SK-N-DZ (cell line): ENCODE measurements at places on chromosomes 1 and 21.

DNA sequence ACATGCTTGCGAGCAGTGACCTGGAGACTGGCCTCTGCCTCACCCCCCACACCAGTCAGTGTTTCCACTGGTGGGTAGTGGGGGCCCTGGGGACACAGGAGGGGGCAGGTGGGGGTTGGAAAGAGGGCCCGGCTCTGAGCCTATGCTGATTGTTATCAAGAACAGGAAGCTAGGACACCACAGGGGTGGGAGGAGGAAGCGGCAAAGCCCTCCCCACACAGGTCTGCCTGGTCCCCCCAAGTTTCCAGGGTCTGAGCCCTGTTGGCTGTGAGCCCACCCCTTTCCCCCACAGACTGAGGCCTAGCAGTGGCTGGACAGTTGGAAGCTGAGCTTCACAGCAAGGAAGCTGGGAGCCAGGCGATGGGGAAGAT lies 1.6 kb upstream of the PTPN7 start:
- no peak for DNase-seq

GRCh38 chr1:15212216-15212953 lies 34.6 kb upstream of the FHAD1 start:
- no peak for DNase-seq

GRCh38 chr1:231000201-231000600 lies 21.3 kb downstream of the ARV1 start:
- DNase-seq = no peak

DNA sequence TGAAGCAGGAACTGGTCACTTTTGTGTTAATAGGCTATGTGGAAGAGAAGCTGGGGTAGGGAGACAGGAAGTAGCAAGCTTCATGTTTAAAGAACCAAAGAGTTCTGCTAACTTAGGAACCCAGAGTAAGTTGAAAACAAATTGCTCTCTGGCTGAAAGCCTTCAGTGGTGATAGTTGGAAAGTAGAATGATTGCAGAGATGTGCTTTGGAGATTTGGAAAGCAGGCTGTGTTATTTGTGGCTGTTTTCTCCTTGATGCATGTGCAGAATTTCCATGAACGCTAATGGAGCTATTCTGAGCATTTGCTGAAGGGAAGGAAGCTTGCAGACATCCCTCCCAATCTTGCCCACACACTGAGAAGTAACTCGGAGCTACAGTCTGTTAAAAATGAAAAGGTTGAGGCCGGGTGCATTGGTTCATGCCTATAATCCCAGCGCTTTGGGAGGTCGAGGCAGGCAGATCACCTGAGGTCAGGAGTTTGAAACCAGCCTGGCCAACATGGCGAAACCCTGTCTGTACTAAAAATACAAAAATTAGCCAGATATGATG lies 45.7 kb downstream of the TCEANC2 start:
- DNase-seq = no peak

DNA sequence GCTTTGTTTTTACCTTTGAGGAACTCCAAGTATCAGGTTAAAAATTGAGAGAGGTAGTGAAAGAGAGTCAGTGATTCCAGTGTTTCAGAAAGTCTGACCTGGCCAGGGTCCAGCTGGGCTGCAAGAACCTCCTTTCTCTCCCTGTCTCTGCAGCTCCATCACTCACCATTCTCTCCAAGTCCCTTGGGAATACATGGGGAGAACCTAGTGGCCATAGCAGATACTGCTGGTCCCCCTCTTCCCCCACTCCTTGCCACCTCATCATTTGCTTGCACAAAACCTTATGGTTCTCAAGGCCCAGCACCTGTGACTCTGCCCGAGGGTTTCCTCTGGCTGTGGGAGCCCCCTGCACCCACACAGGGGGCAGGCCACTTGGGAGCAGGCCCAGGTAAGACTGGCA lies 279.5 kb downstream of the KIF26B start:
- no peak for DNase-seq

DNA sequence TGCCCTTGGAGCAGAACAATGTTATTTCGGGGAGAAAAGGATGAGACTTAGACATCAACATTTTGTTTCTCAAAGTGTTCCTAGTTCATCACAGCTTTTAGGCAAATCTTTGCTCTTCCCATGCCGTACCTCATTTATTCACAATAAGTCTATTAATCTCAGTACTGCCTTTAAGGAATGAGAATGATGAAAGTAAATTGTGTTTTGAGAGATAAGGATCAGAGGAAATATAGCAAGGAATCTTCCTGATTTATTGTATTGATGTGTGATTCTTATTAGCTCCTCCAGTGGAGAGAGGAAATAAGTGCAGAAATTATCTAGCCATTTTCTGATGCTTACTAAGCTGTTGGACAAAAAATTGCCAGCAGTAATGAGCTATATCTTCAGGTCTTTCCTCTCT lies 2.0 kb downstream of the POLR3C start:
- DNase-seq = no peak

DNA sequence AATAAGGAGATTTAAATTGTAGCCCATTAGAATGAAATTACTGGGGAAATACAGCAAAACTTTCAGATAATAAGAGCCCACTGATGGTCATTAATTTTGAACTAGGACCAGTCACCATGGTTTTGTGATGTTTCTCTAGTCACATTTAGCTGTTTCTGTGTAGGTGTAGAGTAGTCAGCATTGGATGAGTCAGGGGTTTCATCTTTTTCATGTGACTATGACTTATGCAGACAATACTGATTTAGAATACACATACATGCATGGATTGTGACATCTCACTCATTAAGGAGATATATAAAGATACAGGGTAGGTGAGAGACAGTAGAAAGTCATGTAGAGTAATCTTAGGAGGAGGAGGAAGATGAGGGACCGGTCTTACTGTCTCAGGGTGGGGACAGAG lies 1192.7 kb downstream of the KCNT2 start:
- DNase-seq = no peak

DNA sequence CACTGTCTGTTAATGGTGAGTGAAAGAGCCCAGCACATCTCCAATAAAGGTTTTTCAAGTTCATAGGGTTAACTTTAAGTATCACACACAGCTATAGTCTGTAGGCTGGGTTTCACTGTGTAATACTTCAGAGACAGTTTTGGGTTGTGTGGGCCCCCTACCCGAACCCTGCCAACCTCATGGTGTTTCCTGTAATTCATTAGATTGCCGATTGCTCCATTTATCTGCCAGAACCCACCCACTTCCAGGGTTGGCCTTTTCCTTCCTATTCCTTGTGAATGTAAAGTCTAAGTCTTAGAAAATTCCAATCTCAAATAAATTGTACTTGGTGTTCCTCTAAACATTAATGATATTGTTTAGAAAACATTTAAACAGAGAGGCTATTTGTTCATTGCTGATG lies 43.6 kb downstream of the CTTNBP2NL start:
- no peak for DNase-seq
